ENCODE measurements at places on chromosomes 3 and 15. TPM values are rescaled to one million over a fixed set of nuclear protein-coding genes. Genes with fewer than 3 reads are reported as not detected.

DNA sequence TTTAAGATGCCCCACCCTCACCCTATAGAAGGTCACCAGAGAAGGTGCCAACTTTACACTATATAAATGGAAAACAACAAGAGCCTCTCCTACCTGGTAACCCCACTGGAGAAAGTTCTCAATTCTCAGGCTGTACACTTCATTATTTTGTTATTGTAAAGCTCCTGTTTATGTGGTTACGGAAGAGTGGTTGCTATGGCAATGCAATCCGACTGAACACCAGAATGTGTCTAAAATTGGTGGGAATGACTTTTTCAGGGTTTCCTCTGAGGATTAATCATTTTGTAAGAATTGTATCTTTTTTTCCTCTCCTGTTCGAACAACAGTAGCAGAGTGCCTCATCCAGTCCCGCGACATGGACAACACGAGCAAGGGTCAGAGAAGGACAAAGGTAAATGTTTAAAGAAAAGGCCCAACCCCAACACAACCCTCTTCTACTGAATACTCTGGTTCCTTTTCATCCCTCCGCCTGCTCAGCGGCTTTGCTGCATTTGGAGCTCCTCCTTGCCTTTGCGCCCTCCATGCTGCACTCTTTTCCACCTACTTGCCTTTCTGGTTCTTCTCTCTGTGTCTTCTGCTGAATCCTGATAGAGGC, 45.3 kb downstream of the DGKG start:
- DNase-seq = no peak

DNA sequence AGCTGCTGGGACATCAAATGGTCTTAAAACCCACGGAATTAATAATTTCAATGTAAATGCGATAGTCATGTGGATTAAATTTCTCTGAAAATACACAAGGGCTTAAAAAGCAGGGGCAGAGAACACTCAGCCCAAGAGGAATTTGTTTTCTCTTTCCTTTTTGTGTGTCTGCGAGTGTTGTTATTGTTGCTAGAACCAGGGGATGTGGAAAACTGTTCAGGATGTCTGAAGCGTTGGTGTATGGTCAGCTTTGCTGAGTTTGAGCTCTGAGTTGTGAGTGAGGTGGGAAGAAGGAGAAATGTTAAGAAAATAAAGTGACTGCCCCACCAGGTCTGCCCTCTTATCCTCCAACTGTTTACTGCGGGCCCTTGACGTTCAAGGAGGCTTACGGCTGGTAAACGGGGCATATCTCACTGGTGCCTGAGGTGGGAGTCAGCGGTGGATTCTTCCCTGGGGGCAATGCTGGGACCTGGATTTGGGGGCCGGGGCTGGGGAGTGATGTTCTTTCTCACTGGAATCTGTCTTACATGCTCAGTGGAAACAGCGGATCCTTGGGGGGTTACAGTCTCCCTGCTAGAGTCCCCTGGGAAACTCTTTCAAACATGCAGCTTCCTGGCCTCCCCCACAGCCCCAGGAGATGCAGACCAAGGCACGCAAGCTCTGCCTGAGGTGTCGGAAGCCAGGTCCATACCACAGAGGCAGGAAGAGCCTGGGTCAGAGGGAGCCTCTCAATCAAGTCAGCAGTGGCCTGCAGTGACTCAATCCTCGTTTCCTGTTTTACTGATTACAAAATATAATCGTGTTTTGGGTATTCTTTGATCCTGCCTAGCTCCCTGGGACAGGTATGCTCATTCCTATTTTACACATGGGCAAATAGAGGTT, 41.8 kb downstream of the ITGA11 start:
- peak; percentile 55 for DNase-seq

Gene NR2E3
- total RNA-seq = 0.10 TPM

DNA sequence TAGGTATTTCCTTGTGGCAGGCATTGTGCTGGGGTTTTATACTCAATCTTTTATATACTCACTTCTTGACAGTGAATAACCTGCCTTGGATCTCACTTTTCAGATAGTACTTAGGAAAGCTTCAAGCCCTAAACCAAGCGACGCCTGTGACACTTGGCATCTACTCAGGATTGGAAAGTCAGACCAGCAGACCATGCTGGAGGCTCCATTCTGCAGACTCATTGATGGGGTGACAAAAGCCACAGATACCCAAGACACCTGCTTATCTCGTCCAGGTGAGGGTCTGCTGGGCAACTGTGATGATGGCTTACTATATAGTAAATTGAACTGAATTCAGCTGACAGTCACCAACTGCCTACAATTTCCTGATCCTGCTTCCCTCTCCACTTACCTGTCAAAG, 79.4 kb upstream of the MRPS22 start:
- no peak for DNase-seq

GRCh38 chr15:38531509-38531908, 33.1 kb downstream of the RASGRP1 start:
- DNase-seq = no peak

GRCh38 chr15:75659928-75660645, 12.4 kb downstream of the SNX33 start:
- DNase-seq = no peak

Data from glomerular endothelial cell (primary cell).